Stimulated activated CD4-positive, alpha-beta T cell treated with anti-CD3 and anti-CD28 coated beads, Interleukin-15, amount 100 ng/mL, for 48 hours (primary cell): ENCODE measurements at places on chromosomes 6 and 20.

DNA sequence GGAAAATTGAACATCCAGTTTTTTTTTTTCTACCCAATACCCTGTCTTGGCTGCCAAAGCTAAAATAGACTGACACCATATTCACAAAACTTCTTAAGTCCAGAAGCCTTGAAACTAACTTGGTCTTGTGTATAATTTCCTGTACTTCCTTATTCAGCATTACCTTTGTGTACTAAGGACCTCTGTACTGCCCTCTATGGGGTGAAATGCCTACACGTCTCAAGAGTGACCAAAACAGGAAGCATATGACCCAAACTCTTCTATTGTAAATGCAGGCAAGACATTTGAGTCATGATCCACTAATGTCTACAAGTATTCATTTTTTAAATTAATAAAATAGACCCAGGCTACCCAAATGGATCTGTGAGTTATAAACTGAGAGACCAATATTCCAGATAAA, 50.4 kb downstream of the HMGCLL1 start:
- DNase-seq, result no peak

GRCh38 chr6:124879110-124879991, 82.9 kb upstream of the RNF217 start:
- no peak for DNase-seq

DNA sequence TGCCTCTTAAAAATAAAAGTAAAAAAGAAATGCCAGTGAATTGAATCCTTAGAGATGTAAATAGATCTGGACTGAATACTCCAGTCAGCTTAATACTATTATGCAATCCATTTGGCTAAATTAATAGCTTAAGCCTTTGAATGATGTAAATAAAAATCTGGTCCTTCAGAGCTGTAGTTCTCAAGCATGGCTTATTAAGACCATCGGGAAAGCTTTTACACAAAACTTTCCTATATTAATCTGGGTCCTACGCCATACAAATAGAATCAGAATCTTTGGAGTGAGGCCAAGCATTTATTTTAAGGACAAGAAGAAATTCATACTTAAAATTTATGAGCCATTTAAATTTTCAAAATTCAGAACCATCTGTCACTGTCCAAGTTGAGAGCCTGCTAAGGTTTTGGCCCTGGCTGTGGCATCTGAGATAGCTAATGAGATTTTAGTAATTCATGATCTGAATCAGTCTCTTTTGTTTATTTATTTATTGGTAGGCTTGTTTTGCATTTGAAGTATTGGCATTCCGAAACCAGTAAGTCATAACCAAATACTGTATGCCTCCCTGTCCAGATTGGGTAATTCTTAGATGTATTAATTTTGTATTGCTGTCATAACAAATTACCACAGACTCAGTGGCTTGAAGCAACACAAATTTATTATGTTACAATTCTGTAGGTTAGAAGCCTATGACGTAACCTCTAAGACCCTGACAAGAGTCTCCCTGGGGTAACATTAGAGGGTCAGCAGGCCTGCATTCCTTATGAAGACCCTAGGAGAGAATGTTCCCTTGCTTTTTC, 228.1 kb upstream of the RAB32 start:
- no peak for DNase-seq

GRCh38 chr20:2798814-2799213, 1.6 kb downstream of the CPXM1 start:
- DNase-seq, result no peak

DNA sequence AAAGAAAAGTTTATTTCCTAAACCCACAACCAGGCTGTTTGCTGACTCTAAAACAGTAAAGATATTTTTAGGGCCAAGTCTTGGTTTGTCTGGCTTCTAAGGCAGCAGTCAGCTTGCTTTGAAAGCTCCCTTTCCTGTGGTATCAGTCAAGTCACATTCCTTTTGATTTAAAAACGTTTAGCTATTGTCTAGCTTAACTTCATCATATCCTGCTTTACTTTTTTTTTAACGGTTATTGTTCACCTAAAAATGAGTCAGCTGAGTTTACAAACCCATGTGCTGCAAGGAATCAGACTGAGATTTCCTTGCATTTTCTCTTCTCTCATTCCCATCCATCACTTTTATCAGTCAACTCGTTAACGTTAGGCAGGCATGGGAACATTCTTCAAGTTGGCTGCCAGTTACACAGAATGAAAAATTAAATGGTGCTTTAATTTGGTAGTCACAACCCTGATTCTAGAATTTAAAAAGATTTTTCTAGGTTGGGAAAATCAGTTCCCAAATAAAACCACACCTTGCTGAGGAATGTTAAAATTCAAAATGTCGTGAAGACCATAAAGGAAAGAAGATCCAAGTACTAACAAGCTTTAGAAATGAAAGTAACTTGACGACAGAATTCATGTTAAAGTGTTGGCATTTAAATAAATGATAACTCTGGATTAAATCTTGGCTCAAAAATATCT, 45.9 kb downstream of the ELOVL5 start:
- no peak for DNase-seq

DNA sequence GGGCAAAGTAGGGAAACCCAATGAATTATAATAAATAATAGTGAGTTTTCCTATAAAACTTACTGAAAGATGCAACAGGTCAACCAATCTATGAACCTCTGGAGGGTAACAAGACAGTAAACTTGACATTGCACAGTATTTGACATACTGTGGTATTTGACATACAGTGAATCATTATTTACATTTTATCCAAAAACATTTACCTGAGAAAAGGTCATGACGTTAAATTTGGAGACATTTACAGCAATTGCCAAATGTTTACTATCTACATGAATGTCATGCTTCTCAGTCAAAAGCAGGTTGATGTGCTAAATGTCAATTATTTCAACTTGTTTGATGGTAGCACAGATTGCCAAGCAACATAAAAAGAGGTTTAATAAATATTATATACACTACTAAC, 35.8 kb upstream of the NOX3 start:
- DNase-seq, result no peak

GRCh38 chr20:60281295-60281694, 323.1 kb downstream of the CDH26 start:
- no peak for DNase-seq

- no peak for DNase-seq
Observed at GRCh38 chr6:167870321-167870720, 43.6 kb downstream of the AFDN start.

GRCh38 chr6:105675715-105676397, 273.0 kb upstream of the PREP start:
- DNase-seq, result no peak

DNA sequence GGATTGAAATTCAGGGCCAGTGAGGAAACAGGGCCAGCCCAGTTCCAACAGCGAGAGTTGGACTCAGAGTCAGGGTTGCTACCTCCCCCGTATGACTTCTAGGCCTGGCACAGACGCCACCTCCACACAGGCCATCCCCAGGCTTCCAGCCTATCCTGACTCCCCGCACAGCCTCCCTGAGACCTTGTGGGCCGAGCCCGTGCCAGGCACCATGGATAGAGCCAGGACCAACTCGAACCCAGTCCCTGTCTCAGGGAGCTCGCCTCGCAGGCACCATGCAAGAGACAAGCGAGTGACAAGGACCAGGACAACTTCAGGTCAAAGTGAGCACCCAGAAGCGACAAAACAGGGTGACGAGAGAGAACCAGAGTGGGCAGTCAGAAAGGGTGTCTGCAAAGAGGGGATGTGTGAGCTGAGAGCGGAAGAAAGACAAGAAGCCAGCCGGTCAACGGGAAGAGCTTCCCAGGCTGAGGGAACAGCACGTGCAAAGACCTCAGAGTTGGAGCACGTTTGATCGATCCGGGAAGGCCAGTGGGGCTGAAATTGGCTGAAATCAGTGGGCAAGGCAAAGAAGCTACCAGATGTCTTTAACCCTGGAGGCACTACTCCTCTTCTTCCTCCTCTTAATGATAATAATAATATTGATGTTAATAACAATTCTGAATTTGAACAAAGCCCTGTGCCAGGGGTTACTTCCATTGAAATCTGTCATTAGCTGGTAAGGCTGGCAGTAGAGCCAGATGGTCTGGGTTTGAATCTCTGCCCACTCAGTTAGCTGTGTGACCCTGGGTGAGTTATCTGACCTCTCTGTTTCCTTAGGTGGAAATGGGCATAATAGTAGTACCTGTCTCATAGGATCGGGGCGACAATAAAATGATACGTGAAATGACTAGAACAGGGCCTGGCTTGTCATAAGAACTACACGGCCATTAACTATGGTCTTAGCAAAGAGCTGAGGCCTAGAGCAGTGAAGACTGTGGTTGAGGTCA, 45.0 kb downstream of the KIAA1755 start:
- no peak for DNase-seq

DNA sequence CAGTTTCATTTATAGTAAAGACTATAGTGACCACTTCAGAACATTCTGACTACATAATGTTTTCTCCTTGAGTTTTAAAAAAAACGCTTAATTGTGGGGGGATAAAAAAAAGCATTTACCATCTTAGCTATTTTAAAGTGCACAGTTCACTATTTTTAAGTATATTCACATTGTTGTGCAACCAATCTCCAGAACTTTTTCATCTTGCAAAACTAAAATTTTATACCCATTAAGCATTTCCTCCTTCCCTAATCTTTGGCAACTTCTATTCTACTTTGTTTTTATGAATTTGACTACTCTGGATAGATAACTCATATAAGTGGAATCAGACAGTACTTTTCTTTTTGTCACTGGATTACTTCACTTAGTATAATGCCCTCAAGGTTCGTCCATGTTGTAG, 62.3 kb downstream of the FKBP5 start:
- DNase-seq, result no peak

DNA sequence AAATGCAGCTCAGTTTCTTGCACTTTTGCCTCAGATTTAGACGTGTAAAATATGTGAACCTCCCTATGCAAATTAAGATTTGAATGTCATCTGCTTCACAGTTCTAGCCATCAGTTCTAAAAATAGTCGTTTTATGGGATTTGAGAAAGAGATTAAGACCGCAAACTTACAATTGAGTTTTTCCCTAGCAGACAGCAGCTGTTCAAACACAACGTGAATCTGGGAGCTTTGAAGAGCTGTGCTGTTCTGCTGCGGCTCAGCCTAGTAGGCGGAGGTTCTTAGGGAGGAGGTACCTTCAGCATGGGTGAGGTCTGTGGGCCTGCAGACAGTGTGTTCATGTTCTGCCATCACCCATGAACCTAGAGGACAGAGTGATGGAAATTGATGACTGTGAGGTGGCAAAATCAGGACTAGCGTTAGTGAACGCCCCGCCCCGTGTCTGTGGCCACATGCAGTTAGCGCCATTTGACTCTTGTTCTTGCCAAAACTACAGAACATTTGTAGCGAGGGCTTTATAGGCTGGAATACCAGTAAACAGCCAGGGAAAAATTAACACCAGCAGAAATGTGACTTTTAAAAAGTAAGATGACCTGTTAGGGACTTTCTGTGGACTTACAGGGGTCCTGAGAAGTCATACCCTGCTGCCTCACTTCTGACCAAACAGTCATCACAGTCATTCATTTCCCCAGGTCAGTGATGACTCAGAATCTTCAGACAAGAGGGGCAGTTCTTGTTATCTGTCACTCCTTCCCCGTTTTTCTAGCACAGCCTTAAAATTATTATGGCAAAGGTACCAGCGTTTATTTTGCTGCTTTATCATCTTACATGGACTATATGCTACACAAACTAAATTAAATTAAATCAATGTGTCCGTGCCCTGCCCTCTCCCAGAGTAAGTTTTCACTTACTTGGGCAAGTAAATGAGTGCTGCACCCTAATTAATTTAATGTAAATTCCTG, 84.3 kb upstream of the TMEM181 start:
- no peak for DNase-seq

DNA sequence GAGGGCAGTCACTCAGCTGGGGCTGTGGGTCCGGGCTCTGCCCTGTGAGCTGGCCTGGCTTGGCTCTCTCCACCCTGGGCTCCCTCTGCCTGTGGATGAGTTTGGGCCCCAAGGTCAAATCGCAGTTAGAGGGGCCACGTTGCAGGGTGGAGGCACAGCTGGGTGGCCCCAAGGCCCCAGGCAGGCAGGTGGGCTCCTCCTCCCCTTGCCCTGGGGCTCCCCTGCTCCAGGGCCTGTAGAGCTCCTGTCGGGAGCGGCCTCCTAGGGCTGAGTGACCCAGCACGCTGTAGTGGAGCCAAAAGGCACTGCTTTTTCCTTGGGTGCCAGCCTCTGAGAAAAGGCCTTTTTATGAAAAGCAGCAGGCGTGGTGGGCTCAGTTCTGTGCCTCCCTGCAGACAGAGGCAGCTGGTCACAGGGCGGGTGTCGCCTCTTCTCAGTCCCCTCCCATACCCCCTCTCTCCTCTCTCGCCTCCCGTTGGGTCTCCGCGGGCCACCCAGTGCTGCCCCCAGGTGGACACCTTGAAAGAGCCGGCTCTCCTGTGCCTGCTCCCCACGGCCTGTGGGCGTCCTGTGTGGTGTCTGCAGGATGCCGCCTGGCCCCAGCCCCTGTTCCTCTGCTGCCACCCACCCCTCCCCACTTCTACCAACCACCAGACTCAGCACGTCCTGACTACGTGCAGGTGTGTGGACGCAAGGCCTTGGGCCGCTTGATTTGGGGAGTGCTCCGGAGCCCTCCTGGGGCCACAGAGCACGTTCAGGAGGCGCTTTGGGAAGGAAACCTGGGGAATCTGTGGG, 13.2 kb downstream of the SS18L1 start:
- peak; percentile 67 for DNase-seq

GRCh38 chr20:16263582-16263981, 309.7 kb downstream of the KIF16B start:
- DNase-seq, result no peak

DNA sequence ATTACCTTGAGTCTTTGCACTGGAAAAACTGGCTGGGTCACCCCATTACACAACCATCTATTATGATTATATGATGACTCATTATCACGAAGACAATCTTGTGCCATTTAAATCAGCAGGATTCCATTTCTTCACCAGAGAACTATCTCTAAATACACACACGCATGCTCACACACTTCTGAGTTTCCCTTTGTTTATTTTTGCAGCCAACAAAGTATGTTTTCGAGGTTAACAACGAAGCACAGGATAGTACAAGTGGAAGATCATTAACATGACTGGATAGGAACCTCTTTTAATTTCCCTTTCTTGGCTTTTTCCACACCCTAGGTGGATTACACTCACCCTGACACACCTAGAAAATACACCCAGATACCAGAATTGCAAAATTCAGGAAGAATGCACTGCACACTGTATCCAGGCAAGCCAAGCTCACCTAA, 18.9 kb downstream of the PERP start:
- DNase-seq, result no peak

DNA sequence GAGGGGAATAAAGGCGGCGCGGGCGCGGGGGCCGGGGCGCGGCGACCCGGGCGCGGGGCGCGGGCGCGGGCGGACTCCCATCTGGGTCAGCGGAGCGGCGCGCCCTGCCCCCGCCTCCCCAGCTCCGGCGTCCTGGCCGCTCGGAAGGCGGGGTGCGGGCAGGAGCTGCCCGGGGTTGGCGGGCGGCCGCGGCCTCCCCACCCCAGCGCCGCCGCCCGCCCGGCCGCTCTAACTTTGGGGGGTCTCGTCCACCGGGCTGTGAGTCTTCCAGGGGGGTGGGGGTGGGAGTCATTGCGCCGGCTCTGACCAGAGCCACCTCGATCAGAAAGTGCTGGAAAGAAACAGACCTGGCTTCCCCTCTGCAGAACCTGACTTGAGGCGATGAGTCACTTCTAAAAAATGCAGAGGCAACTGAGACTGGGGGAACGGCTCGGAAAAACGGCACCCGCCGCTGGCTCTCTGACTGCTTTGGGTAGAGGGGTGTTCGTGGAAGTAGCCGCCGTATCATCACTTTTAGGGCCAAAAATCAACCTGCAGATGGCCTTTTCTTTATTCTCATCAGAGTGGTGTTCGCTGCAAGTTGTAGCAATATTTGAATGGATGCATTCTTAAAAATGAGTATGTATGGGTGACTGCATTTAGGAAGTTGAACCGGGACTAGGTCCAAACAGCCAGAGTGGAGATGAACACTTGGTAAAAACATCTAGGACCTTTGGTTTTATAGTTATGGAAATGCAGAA, 667 bp downstream of the CAP2 start:
- peak; percentile 0 for DNase-seq
